Thymus (tissue), 14 donors: ENCODE measurements at places on chromosomes 1 and 21. TPM values are rescaled to one million over a fixed set of nuclear protein-coding genes. Genes with fewer than 3 reads are reported as not detected.

- H3K36me3 ChIP-seq = no peaks in the 10 kb centered on the region
- no peak for DNase-seq
- H3K4me1 ChIP-seq = no peaks in the 10 kb centered on the region
Observed at GRCh38 chr21:29509121-29509520, 210.4 kb downstream of the BACH1 start.

- no peaks in the 10 kb centered on the region for H3K27me3 ChIP-seq
- H3K36me3 ChIP-seq = no peaks in the 10 kb centered on the region
- DNase-seq = no peak
- no peak overlapping the region for H3K4me3 ChIP-seq
- no peaks in the 10 kb centered on the region for H3K4me1 ChIP-seq
- H3K27ac ChIP-seq = no peak overlapping the region
Observed at GRCh38 chr1:167927046-167927754, 9.3 kb upstream of the DCAF6 start.

DNA sequence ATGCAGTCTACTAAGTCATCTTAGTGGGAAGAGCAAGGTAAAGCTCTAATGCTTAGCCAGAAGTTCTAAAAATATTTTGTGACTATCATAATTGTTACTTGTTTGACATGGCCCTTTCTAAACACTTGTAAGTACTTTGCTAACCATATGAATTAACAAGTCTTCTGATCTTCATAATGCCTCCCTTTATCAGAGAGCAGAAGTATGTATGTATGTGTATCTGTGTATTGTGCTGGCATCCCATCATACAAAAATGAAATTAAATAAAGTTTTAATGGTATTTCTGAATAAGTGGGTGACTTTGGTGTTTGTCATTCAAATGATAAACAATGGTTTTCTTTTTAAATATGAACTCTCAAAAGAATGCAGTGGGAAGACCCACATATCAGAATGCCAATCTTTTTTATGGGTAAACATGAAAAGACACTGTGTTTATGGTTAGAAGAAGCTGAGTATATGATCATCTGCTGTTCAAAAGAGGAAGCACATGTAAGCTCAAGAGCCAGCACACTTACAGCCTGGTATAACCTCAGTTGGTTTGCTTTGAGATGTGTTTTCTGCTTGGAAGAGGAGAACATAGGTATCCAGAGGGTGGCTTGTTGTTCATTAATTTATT lies 159.6 kb downstream of the CLEC20A start:
- no peaks in the 10 kb centered on the region for H3K36me3 ChIP-seq
- DNase-seq = no peak
- no peaks in the 10 kb centered on the region for H3K27me3 ChIP-seq
- H3K4me3 ChIP-seq = no peak overlapping the region
- H3K4me1 ChIP-seq = no peaks in the 10 kb centered on the region

- peak; percentile 80 for DNase-seq
- peak overlapping the region; percentile 61 for H3K27ac ChIP-seq
- H3K4me1 ChIP-seq = peaks cover 52% of the 10 kb centered on the region
- no peak overlapping the region for H3K4me3 ChIP-seq
Observed at GRCh38 chr1:234601301-234602017, 8.5 kb downstream of the IRF2BP2 start.

- no peak overlapping the region for H3K27ac ChIP-seq
- H3K36me3 ChIP-seq = no peaks in the 10 kb centered on the region
- DNase-seq = no peak
- H3K4me1 ChIP-seq = no peaks in the 10 kb centered on the region
- no peaks in the 10 kb centered on the region for H3K27me3 ChIP-seq
Observed at GRCh38 chr1:101190441-101190840, 46.4 kb upstream of the S1PR1 start.

DNA sequence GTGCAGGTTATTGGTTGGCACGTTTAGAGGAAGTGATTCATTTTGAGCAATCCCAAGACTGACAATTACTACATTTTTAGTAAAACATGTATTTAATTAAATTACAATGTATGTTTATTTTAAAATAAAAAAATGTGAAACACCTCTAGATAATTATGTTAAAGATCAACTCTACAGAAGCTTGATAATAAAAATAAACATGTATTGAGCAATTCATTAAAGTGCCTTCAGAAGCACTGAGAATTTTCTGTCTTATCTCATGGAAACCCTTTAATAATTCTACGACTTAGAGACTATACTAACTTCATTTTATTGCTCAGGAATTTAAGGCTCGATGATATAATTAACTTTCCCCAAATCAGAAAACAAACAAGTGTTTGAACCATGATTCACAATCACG lies 208.0 kb upstream of the BRINP3 start:
- no peak overlapping the region for H3K4me3 ChIP-seq
- no peak for DNase-seq
- no peak overlapping the region for H3K27ac ChIP-seq
- H3K36me3 ChIP-seq = no peaks in the 10 kb centered on the region

Gene MORN1
- total RNA-seq = 5.7 TPM

Gene TTC34
- total RNA-seq = 0.09 TPM
